ENCODE measurements at places on chromosomes 13 and 19.

GRCh38 chr13:43031881-43032280 lies 8.5 kb downstream of the DNAJC15 start:
- no peak for DNase-seq

DNA sequence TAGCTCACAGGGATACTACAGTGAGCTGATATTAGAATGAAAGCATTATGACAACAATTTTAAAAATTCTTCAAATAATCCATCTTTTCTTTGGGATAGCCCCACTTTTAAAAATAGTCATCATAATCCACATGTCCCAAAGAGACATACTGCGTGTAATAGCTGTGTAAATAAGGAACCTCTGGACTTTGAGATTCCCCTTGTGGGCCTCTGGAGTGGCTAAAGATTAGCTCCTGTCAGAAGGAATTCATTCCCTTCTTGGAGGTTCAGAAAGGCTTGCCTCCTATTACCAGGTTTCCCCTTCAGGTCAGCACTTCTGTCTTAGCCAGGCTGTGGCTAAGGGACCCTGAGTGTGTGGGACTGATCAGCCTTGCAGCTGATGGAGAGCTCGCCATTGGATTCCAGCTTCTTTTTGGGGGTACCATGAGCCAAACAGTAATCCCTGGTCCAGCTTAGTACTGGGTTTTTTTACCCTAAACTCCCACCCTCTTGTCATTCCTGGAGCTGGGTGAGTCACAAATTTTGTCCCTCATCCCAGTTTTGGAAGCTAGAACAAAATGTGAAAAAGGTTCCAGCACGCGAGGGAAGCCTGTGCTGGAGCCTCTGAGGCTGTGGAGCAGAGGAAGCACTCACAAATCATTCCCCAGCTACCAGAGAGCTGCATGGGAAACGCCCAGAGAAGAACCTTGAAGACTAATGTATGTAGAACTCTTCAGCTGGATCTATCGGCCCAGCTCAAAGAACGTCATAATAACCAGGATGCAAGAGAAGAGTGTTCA lies 96.7 kb downstream of the RNASEH2B start:
- DNase-seq, result no peak

DNA sequence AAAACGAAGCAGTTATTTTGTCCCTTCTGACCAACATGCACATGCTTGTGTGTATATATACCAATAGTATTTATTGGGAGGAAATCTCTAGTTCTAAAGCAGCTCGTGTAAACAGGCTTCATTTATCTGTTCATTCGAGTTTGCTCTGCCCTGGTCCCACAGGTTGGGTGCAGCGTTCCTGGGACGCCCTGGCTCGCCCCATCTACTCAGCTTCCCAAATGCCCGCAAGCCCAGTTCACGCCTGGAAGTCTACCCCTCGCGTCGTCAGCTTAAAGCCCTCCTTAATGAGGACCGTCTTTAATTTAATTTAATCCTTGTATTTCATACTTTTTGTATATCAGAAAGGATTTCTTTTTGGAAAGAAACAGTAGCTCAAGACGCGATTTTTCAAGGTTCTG lies 604 bp downstream of the THSD1 start:
- peak; percentile 35 for DNase-seq

DNA sequence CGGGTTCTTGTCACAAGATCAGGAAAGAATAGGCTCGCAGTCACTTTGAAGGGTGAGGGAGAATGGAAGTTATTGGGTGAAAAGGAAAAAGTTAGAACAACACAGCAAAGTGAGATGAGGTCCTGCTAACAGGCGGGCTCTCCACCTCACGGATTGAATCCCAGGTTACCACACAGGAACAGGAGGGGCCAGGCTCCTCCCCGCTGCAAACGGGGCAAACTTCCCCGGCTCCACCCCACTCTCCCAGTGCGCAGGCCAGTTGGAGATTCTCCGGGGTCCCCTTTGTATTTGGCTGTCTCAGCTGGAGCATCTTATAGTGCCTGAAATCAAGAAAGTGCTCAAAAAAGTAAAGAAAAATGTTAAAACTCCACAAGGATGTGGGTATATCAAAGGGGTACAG lies 78.3 kb upstream of the IPO5 start:
- DNase-seq, result no peak

GRCh38 chr13:35367586-35367985 lies 108.9 kb downstream of the MAB21L1 start:
- DNase-seq, result no peak

GRCh38 chr19:19627621-19628500 lies at the start of gene LPAR2:
TSS of gene LPAR2 (minus strand) at chr19:19628220. CDS start at chr19:19627275, 945 bp downstream.
- DNase-seq, result peak; percentile 60

- no peak for DNase-seq
These were observed 877 bp upstream of the N4BP2L1 start for GRCh38 chr13:32428581-32429432.

GRCh38 chr19:573519-573825 lies 1.1 kb downstream of the BSG start:
- DNase-seq, result no peak

DNA sequence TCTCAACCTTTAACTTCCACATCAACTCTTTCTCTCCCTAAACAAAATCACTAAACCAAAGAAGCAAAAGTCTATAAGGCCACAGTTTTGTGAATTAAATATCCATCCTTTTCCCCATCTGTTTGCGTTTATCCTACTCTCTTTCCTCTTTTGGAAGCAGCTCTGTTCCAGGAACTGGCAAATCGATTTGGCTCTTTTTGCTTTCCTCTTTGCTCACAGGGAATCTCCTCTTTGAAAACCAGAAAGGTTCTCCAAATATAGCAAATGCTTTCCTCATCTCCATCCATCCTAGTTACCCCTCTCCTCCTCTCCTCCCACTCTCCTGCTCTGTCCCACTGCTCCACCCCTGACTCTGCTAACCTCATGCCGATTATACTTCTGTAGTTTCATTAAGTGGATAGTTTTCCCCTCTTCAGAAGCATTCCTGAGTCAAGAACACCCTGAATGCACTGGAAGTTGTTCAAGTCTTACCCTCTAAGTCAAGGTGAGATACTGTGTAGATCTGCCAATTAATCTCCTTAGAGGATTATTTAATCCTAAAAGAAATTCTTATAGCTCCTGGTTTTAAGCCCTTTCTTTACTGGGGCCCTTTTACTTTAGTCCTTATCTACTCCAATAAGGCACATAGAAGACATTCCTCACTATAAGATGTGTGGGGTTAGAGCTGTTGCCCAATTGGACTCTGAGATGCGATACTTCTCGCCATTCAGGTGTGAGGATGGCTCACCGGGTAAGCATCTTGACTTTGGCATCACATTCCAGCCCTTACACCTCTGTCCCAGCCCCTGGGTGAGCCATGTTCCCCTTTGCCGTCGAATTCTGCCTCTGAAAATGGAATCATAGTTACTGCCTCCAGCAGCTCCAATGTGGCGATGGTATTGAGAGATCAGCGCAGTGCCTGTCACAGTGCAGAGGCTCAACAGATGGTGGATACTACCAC lies 67.6 kb downstream of the COL4A2 start:
- no peak for DNase-seq

GRCh38 chr19:33674626-33675367 lies 53.0 kb downstream of the CHST8 start:
- DNase-seq, result no peak

DNA sequence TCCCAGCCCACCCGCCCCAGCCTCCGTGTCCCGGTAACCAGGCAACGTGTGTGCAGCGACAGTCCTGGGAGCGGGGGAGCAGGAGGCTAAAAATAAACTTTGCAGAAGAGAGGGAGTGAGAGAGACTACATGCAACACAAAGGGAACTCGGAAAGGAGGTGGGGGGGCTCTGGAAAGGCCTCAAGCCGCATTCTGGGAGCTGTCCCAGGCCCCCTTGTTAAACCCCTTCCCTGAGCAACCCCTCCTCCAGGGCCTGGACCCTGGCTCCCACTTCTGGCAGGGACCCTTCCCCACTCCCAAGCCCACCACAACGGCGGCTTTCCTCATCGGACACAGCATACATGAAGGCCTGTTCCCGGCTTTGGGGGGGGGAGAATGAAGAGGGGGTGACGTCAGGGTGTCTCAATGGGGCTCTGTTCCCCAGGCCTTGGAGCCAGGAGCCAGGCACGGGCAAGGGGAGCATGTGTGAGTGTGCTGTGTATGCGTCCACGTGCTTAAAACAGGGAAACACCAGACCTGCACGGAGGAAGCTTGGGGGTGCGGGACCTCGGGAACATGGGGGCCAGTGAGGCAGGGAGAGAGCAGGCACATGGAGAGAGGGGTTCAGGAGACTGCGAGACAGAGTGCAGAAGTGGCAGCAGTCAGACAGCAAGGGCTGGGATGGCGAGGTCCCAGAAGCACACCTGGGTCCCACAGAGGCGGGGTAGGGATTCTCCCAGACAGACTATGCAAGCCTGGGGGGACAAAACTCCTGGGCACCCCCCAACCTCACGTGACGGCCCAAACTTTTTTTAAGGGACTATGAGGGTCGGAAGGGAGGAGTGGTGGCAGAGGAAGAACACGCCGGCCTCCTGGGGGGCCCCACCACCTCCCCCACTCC lies 2.3 kb downstream of the ERF start:
- peak; percentile 59 for DNase-seq

DNA sequence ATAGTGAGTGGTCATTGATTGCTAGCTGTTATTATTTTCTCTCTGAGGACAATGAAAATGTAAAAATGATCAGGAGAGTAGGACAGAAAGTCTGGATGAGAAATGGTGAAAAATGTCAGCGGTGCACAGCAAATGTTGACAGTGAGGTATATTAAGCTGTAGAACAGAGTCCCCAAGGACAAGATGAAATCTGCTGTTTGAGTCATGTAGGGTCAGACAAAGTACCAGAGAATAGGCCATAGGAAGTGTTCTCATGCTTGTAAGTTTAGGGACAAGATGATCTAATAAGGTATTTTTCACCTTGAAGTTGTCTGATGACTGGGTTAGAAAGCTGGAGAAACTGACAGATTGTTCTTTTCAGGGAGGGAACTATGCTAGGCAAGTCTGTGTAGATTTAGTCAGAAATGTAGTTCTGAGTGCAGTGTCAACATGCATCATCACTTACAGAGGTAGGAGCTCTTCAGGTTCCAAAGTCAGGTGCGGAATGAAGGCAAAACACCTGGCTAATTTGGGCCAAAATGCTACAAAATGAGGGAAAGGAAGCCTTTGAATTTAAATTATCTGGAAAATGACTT lies 369.3 kb downstream of the DLEU7 start:
- no peak for DNase-seq

DNA sequence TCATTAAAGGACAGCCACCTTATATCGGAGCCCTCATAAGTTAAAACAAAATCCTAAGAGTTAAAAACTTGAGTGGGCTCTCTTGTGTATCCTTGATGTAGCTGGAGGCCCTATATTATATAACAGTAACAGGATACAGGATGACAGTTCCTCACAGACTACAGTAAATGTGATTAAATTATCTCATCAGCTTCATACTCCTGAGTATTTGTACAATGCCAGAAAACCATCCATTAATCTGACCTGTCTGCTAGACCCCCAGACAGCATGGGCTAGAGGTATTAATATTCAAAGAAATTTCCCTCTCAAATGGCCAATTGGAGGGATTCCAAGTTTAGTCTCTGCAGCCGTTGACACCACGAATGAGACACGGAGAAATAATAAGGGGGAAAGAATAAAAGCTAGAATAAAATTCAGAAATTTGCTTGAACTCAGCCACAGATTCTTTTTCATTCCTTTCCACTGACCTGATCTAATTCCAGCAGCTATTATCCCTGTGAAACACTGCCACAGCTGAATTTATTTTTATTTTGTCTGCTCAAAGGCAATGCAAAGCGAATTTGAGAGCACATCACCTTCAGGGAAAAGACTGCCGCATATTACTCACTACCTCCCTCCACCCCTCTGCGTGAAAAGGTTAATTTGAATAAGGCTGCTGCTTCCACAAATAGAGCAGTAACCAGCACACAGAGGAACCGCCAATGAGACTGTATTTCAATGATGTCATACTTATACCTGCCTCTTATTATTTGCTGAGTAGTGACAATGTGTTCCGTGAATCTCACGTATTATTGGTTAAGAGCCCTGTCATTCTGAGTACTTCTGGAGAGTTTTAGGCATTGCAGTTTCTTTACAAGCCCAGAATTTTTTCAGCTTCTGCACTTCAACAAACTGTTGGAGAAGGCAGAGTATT lies 155.9 kb upstream of the KLF12 start:
- DNase-seq, result peak; percentile 97

DNA sequence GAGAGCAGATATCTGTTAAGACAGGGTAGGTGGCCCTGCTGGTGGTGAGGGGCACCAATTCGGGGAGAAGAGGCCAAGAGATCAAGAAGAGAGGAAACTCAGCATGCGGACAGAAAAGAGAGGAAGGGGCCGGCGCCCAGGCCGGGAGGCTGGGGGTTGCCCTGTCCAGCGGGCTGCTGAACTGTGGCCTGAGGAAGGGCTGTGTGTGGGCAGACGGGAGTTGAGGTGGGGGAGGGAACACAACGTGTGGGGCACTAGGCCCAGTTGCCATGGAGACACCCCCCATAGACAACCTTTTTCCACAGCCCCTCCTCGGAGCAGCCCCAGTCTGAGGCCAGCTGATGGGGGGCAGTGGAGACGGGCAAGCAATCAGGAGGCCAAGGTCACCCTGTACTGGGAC lies 2.5 kb upstream of the CACNG8 start:
- no peak for DNase-seq

GRCh38 chr19:8004723-8005513 lies 523 bp downstream of the ELAVL1 start:
- peak; percentile 21 for DNase-seq

- no peak for DNase-seq
These were observed 11.1 kb downstream of the ACER1 start for GRCh38 chr19:6322284-6322683.

GRCh38 chr13:111117961-111118360 lies 2.9 kb downstream of the ARHGEF7 start:
- no peak for DNase-seq

DNA sequence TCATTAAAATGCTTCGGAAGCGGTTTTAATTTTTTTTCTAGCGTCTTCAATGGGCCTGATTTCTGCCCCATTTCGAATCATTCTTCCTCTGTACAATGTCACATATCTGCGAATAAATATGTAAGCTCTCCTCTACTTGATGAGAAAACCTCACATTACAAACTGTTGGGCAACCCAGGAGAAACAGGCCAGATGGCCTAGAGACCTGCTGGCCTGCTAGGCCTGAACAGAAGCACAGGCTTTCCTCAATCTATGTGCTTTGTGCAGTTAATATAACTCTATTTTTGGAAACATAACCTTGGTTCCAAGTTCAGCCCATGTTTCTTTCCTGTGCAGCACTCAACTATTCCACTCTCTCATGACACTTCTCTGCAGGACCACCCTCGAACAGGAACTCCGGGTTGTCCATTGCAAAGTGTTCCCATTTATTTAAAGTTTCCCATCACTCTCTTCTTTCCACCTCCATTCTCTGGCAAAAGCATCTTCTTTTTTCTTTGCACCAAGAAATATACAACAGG lies 42.0 kb downstream of the DCLK1 start:
- no peak for DNase-seq

DNA sequence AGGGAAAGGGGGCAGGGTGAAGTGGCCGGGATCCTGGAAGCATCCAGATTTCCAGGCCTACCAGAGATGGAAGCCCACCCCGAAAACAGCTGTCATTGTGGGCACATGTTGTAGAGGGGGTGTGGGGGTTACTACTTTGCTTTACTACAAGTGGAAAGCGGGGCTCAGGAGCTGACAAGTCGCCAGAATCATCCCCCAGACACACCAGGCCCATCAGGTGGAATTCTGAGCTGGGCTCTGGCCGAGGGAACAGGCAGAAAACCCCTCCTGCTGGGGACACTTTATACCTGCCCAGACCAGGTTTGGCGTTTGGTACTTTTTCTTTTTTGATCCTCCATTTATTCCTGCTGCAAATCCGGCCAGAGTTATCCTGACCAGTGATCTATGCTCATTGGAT lies 3.8 kb downstream of the CDX2 start:
- no peak for DNase-seq
